ENCODE measurements at places on chromosomes 2 and 18. TPM values are rescaled to one million over a fixed set of nuclear protein-coding genes. Genes with fewer than 3 reads are reported as not detected.

TMEM185B gene
- 43.2 TPM for total RNA-seq

NOSTRIN gene
- 0.20 TPM for total RNA-seq

SMAD2 gene
- total RNA-seq = 24.6 TPM

VPS4B gene
- total RNA-seq = 30.1 TPM

TMEM198 gene
- total RNA-seq = 1.2 TPM

NEU2 gene
- not detected for total RNA-seq

CRYBA2 gene
- total RNA-seq = not detected

MTCL1 gene
- total RNA-seq = 37.3 TPM

VWA3B gene
- total RNA-seq = not detected

GKN2 gene
- not detected for total RNA-seq

INHBB gene
- 0.20 TPM for total RNA-seq

IL1RN gene
- 0.37 TPM for total RNA-seq

KDSR gene
- 27.4 TPM for total RNA-seq

IL1RL1 gene
- total RNA-seq = under 0.01 TPM

RAB17 gene
- total RNA-seq = not detected

ATP6V1B1 gene
- total RNA-seq = 0.59 TPM

ABCG8 gene
- total RNA-seq = not detected

COL4A4 gene
- total RNA-seq = under 0.01 TPM

M1AP gene
- not detected for total RNA-seq

ACOXL gene
- not detected for total RNA-seq

MOCOS gene
- total RNA-seq = 8.8 TPM

SULT1C3 gene
- not detected for total RNA-seq

CYTIP gene
- total RNA-seq = not detected

MAPRE3 gene
- total RNA-seq = 4.3 TPM

TMEM169 gene
- 0.37 TPM for total RNA-seq

TAF1B gene
- 55.7 TPM for total RNA-seq

NEB gene
- total RNA-seq = 0.20 TPM

MAL gene
- total RNA-seq = not detected

LIPG gene
- 4.5 TPM for total RNA-seq

C1QL2 gene
- not detected for total RNA-seq

RBM45 gene
- total RNA-seq = 18.2 TPM

CD207 gene
- total RNA-seq = not detected

RSAD2 gene
- 0.37 TPM for total RNA-seq
